Endothelial cell of umbilical vein (primary cell): ENCODE measurements at places on chromosomes 12 and 14. TPM values are rescaled to one million over a fixed set of nuclear protein-coding genes. Genes with fewer than 3 reads are reported as not detected.

The POLR3B gene
- 10.1 and 12.3 TPM in 2 replicates for total RNA-seq

The TAS2R20 gene
- 2.2 and 3.3 TPM in 2 replicates for total RNA-seq

The PTHLH gene
- 0.60 and 1.1 TPM in 2 replicates for total RNA-seq

The AJUBA gene
- total RNA-seq, result 54.1 and 61.7 TPM in 2 replicates

The NPFF gene
- not detected in 2 replicates for total RNA-seq

The IFNG-AS1 gene
- not detected in 2 replicates for total RNA-seq

The RAN gene
- 1,205 and 1,212 TPM in 2 replicates for total RNA-seq
